Neural cell (in vitro differentiated cells): ENCODE measurements at places on chromosomes 4 and X. TPM values are rescaled to one million over a fixed set of nuclear protein-coding genes. Genes with fewer than 3 reads are reported as not detected.

Gene ANKRD50
- 17.0 and 18.6 TPM in 2 replicates for polyA plus RNA-seq

Gene VCX2
- not detected in 2 replicates for polyA plus RNA-seq

Gene ZNF157
- 3.5 and 3.8 TPM in 2 replicates for polyA plus RNA-seq

Gene GLOD5
- not detected in 2 replicates for polyA plus RNA-seq

Gene DBET
- not detected in 2 replicates for polyA plus RNA-seq

Gene TRO
- polyA plus RNA-seq: 361 and 487 TPM in 2 replicates

Gene ADGRL3
- polyA plus RNA-seq: 90.1 and 99.4 TPM in 2 replicates

Gene FAM199X
- polyA plus RNA-seq: 37.4 and 38.2 TPM in 2 replicates

Gene SH3D19
- polyA plus RNA-seq: 0.46 and 0.64 TPM in 2 replicates

Gene SMR3B
- not detected in 2 replicates for polyA plus RNA-seq

Gene NR3C2
- polyA plus RNA-seq: 0.06 and 0.12 TPM in 2 replicates

Gene TKTL2
- 0.34 and 0.42 TPM in 2 replicates for polyA plus RNA-seq

Gene CITED1
- polyA plus RNA-seq: 19.9 and 24.1 TPM in 2 replicates

Gene SSX2B
- polyA plus RNA-seq: not detected in 2 replicates

Gene ZNF280C
- polyA plus RNA-seq: 9.4 and 9.5 TPM in 2 replicates

Gene NWD2
- polyA plus RNA-seq: 0.06 and 0.16 TPM in 2 replicates

Gene GNRHR
- not detected in 2 replicates for polyA plus RNA-seq

Gene KLHL4
- 2.8 and 4.7 TPM in 2 replicates for polyA plus RNA-seq

Gene SASH3
- not detected in 2 replicates for polyA plus RNA-seq

Gene C4orf51
- polyA plus RNA-seq: not detected in 2 replicates

Gene MCF2
- 11.1 and 16.0 TPM in 2 replicates for polyA plus RNA-seq

Gene KIAA1210
- 0.04 TPM in 1 of 2 replicates, not detected in the other for polyA plus RNA-seq

Gene FRMPD4
- 0.32 and 1.2 TPM in 2 replicates for polyA plus RNA-seq

Gene FRAS1
- polyA plus RNA-seq: 2.8 and 3.5 TPM in 2 replicates

Gene FGA
- not detected in 2 replicates for polyA plus RNA-seq

Gene CA5B
- polyA plus RNA-seq: 2.7 and 10.3 TPM in 2 replicates
